Caudate nucleus (tissue), 63 donors: ENCODE measurements at places on chromosomes 6 and 20.

DNA sequence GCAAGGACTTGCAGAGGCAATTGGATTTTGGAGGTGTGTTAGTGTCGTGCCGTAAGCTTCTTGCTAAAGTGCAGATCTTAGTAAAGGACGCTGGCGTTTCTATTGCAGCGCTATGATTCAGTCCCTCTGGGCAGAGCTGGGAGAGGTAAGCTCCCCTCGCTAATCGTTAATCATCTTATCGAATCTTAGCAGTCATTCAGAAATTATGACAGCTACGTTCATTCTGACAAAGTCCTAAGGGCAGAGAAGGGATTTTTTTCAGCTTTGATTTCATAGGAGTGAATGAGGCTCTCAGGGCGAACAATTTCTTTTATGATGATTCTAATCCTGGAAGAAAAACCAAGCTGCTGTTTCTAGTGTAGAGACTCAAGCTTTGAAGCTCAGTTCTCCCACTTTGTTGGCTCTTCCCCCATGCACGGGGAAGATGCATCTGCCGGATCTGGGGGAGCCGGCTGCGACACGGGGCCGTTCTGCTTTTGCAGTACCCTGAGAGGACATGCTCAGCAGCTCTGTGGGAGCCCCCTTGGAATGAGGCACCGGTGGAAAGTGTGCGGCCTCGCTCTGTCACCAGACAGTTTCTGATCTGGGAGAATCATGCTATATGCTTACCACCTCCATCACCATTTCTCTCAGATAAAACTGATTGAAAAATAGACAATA is 79.1 kb upstream of the SLC22A23 start:
- DNase-seq, result no peak

- DNase-seq, result no peak
Measured at GRCh38 chr20:50838707-50839385, 44.0 kb downstream of the BCAS4 start.

DNA sequence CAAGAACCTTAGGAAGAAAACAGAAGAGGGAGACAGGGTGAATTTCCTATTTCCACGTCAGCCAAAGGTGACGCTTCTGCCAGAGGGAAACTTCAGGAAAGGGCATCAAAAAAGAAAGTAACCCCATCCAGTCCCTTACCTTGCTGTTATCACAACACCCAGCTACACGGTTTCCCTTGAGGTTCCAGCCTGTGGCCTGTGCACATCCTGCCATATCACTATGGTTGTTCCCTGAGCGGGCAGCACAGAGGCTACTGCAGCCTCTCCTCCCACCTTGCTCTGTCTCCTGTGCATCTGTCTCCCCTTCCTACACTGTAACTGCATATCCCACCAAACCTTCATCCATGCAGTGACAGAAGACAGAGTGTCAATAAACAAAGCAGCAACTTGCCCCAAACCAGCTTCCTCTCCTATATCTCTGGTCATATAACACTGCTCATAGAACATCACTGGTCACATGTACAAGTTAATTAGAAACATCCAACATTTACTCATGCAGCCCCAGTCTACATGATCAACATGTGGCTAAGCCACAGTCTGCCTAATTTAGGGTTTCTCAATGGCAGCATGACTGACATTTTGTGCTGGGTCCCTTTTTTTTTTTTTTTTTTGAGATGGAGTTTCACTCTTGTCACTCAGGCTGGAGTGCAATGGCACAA is 54.7 kb downstream of the GFOD1 start:
- no peak for DNase-seq

- DNase-seq, result no peak
Measured at GRCh38 chr6:158797331-158798310, 21.5 kb downstream of the EZR start.

DNA sequence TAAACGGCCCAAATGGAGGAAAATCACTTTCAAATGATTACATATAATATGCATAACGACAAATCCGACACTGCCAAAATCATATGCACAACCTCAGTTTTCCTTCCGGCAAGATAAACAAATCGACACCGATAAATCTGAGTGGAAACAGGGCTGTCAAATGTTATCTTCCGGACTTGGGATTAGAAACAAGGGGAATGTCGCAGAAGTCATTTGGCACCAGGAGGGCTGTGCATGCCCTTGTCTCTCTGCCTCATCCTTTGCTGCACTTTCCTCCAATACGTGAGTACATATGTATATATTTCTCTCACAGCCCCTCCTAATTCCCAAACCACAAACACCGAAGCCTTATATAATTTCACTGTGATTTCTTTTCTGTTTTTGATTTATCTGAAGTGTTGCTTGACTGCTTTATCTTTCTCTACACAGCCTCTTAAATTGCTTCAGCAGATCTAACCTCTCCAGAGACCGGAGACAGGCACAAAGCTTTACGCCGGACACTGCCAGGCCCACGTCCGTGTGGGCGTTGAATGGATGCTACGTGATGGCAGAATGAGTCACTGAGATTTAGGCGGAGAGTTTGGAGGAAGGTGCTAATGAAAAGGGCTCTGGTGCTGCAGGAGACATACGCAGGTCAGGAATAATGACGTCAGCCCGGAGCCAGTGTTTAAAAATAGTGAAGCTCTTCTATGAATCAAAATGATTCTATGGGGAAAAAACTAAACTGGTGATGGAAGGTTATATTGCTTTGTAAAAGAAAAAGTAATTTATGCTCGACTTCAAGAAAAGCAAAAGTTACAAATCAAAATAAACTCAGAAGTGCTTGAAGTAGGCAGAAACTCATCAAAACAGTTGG is 21.0 kb upstream of the PRELID3B start:
- DNase-seq, result no peak

DNA sequence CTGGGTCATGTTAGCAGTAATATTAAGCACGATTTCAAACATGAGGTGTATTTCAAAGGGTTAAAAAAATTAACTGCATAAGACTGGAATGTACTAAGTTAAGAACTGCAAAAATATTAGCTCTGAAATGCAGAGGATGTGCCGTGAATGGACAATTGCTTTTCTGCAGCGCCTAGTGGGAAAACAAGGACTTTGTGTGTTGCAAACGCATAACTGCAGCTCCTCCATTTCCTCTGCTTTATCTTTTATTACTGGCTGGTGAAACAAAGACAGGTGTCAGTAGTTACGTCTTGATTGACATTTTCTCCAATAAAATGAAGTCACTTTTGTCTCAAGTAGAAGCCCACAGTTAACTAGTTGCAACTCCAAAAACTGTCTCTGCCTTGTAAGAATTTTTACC is 1.7 kb downstream of the PDE7B start:
- no peak for DNase-seq

DNA sequence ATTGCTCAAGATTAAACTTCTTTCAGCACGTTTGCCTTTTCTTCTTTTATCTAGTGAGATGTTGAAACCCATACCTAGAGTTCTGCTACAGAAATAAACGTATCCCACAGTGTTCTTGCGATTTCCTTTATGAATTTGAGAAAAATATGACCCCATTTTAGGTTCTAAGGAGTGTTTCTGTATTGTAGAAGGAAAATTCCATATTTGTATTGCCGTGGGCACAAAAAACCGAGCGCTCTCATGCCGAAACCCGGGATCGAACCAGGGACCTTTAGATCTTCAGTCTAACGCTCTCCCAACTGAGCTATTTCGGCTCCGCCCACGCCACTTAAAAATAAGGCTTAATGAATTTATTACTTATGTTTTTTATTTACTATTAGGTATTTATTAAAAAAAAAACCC is 23.7 kb downstream of the ZNF311 start:
- DNase-seq, result no peak

GRCh38 chr6:56227071-56227879 is 20.1 kb downstream of the COL21A1 start:
- no peak for DNase-seq

DNA sequence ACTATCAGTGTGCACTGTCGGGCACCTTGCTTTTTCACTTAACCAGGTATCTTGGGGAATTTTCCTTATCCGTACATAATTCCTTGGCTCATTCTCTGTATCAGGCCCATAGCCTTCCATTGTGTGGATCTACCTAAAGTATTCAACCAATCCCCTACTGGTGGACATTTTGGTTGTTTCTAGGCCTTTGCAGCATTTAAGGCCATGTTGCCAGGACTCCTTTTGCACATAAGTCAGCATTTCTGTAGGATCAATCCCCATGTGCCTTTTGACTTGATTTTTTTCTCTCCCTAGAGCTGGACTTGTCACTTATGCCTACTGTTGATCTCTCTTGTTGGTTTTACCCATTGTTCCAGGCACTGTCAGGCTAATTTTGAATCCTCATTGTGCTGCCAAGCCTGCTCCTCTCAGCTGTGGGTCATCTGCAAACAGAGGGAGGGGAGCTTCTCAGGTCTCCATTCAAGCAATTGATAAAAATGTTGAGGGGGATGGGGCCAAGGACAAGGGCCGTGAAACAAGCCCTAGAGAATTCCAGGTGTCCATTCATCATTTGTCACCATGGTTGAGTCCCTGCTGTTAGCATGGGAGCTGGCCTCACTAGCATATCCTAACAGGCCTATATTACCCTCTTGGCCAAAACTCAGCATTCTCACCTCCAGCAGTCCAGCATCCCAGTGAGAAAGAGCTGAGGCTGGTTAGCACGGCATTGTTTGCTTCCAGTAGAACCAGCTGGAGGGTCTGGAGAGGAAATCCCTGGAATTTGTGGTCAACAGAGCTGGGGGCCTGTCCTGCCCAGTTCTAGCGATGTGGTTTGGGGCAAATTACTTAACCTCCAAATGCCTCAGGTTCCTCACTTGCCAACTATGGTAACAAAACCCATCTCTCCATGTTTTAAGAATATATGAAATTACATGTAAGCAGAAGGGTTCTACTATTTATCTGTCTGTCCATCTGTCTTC is 178.4 kb downstream of the MRPL14 start:
- no peak for DNase-seq
